Activated T-helper 1 cell treated with anti-CD3 and anti-CD28 coated beads, Interleukin-2, amount 50 U/mL, for 16 hours (primary cell): ENCODE measurements at places on chromosomes 11 and 22.

DNA sequence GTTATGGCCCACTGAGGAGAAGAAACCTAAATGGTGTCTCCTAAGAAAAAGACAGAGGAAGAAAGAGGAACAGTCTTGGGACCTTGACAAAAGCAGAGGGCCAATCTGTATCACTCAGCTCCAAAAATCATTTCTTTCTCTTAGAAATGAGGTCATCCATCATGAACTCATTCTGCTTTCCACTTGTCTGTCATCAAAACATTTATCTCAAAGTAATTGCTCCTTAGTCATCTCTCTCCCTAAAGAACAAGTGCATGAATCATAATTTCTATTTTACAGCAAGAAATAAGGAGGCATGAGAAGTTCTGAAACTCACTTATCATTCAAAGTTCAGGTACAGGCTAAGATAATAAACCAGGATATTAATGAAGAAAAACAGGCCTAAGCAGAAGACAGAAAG is 375.6 kb downstream of the KCNA4 start:
- no peak for DNase-seq

GRCh38 chr22:50014655-50015401 is 2.3 kb upstream of the IL17REL start:
- DNase-seq = no peak

DNA sequence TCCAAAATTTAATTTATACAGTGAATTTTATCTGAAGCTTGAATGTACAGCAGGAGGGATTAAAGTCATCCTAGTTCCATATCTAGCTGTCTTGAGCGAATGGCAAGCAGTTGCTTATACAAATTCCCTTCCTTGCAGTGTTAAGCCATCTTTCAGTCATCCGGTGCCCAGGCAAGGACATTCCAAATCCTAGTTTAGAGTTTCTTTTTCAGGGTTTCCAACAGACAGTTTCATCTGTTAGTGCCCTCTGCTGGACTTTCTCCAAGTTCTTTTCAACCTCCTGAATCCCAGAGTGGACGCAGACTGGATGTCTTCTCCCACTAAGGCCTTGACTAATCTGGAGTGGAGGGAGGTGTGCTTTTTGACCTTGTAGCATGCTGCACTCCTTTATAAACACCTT is 45.4 kb downstream of the GRAMD1B start:
- no peak for DNase-seq

DNA sequence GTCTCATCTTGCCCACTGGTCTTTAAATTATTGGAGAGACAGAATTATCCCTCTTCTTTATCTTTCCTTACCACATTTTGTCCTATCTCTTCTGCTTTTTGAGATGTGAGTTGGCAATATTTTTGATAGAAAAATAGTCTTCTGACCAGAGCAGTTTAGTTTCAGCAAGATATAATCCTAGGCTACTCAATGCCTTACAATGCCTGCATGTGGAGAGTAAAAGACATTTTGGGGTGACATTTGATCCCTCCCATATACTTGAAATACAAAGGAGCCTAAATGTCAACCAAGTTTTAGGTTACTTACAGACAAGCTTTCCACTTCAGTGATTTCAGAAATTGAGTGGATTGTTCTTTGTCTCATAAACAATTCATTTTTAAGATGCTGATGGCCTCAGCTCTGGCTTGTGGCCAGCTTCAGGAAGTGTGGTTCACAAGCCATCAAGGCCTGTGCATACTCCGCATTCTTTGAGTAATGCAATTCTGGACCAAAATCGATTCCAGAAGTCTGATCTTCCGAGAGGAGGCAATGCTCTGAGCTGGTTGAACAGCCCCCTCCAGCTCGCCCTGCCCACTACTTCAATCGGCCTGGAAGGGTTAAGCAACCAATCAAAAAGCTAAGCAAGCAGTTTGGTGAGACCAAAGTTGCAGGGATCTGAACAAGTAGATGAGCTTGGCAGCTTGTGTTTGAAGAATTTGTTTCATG is 274.4 kb downstream of the BLID start:
- no peak for DNase-seq

GRCh38 chr11:102268083-102268984 is 49.0 kb upstream of the BIRC3 start:
- peak; percentile 70 for DNase-seq

DNA sequence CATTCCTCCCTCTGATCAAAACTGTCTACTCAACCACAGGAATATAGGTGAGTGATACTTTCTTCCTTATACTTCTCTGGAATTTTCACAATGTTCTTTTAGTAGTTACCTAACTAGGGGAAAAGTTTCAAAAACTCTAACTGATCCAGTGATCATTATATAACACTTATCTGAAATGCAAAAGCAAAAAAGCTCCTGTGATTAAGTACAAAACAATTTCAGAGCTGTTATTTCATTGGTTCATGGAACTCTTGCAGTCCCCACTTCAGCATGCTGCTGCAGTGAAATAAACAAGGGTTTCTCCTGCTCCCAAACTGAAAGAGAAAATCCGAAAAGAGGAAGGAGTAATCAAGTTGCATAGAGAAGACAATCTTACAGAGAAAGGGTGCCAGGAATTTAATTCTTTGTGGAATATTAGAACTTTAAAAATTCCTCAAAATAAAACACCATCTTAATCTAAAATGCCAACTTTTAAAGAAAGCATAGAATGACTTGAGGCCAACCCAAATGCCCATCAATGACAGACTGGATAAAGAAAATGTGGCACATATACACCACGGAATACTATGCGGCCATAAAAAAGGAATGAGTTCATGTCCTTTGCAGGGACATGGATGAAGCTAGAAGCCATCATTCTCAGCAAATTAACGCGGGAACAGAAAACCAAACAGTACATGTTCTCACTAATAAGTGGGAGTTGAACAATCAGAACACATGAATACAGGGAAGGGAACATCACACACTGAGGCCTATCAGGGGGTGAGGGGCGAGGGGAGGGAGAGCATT is 20.3 kb downstream of the PPP2R1B start:
- no peak for DNase-seq

DNA sequence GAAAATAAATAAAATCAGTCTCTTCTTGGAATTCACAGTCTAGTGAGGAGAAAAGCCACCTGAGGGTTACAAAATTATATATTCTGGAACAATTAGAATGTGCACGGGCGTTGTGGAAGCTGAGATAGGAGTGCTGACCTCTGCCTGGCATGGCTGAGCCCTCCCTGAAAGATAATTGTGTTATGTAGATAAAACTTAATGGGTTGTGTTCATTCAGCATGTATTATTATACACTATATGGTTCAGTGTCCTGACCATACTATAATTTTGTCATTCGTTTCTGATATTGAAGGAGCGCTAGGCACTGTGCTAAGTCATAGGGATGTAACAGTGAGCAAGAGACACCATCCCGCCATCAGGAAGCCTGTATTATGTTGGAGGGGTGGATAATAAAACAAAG is 3.7 kb downstream of the ACAT1 start:
- DNase-seq = no peak

DNA sequence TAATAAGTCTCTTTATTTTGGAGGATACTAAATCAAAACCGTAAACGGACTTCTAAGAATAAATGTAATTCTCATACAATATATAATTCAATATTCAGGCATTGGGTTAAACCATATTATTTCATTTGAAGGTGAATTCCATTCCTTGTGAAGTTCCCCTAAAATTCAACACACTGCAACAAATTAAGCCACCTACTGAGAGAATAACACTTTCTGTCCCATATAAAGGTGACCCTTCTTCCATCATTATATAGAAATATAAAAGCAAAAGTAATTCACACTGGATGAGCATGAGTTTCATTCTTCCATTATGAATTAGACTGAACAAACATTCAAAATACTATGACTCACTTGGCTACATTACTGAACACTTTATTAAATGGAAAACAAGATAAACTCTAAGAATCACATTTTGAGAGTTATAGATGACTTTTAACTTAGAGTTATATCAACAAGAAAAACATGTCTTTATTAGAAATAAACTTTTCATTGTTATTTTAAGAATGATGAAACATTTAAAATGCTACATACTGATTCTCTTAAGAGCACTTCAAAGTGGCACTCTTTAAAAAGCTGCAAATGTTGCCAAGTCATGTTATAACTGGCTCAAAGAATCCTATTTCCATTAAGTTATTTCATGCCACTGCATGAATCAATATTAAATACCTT is 2.8 kb downstream of the SESN3 start:
- DNase-seq = no peak

DNA sequence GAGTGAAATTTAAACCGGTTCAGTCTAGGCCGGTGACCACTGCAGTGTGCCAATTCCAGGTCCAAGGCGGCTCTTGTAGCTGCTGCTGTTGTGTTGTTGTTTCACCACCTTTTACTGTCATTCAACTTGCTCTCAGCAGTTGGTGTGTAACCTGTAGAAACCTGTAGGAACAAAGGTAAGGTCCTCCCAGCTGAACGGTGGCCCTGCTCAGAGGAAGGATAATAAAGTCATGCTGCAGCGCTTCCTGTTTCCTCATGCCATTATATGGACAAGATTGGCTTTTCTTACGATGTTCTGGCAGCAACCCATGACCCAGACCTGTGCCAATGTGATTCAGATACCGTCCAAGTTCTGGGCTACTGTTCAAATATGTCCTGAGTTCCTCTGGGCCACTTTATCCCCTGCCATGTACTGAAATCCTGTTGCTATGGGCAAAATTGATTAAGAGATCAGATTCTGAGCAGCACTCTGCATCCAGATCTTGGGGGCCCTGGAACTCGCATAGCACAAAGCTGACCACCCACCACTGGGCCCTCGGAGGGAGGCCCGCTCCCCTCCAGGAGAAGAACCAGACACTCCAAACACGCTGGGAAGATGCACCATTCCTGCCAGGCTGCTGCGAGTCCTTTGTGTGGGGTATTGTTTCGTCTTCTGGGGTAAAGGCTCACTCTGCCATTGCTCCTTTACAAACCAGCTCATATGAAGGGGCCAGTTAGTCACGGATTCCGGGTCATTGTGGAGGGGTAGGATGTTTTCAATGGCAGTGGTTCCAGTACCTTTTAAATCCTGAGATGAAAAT is 13.2 kb downstream of the FAM181B start:
- DNase-seq = no peak

DNA sequence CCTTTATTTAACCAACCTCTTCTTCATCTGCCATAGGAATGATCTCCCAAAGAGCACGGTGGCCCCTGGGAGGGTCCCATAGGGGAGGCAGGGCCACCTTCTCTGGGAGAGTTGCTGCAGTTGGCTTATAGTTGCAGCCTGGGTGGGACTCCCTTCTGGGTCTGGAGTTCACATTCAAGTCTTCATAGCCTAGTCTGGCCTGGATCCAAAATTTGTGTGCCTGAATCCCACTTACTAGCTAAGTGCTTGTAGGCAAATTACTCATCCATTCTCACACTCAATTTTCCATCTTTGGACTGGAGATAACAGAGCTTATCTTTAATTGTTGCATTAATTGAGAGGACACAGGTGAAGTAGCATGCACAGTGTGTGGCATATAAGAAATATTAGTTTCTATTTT is 163.6 kb downstream of the GRIK4 start:
- DNase-seq = no peak

GRCh38 chr11:44634401-44635281 is 69.2 kb downstream of the CD82 start:
- no peak for DNase-seq

DNA sequence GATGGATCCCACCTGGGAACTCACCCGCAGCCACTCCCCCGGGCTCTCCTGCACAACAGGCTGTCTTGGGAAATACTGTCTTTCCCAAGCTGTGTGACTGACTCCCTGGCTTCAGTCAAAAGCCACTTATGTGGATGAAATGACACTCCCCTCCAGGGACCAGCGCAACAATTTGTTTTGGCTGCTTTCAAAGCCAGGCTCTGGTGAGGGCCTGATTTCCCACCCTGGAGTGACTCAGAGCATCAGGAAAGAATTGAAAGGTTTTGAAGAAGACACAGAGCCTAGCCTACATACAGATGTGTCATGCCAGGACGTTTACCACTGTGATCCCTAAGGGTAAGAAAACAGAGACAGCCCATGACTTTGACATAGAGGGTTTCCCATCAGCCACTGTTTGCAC is 550.5 kb downstream of the MIAT start:
- no peak for DNase-seq

DNA sequence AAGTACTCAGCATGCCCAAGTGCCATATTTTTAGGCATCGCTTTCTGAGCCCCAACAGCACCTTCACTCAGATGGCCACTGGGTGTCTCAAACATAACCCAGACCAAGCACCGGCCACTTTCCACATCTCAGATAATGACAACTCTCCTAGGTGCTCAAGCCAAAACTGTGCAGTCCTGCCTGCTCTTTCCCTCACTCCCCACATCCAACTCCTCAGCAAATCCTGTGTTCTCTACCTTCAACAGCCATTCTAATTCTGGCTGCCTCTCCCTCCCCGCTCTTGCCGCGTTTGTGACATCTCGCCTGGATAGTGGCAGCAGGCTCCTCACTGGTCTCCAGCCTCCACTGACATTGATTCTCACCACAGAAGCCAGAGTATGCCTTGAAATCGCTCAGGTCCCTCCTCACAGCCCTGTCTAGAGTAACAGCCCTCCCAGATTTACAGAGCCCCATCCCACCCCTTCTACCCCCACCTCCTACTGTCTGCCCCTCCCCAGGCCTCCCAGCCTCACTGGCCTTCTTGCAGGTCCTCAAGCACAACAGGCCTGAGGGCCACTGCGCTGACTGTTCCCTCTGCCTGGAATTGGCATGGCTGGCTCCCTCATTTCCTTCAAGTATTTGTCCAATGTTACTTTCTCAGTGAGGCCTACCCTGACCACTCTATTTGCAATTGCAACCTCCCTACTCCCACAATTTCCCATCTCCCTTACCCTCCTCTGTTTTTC is 1.3 kb upstream of the PHETA2 start:
- DNase-seq = no peak

GRCh38 chr11:17767914-17768313 is 33.3 kb downstream of the KCNC1 start:
- no peak for DNase-seq

GRCh38 chr11:2990617-2991451 is 1.3 kb downstream of the NAP1L4 start:
- peak; percentile 20 for DNase-seq

GRCh38 chr11:72897506-72897905 is 83.3 kb downstream of the ATG16L2 start:
- no peak for DNase-seq

DNA sequence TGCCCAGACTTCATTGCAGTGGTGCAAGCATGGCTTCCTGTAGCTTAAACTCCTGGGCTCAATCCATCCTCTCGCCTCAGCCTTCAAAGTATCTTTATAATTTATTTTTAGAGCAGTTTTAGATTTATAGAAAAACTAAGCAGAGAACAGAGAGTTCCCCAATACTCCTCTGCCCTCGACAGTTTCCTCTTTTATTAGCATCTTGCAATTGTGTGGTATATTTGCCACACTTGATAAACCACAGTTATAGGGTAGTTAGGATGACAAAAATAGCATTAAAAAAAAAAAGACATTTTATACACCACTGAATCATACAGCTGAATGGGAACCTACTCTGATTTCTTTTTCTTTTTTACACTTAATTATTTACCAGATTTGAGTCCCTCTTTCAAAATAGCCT is 31.2 kb downstream of the MS4A2 start:
- DNase-seq = no peak
